GM23248 (cell line): ENCODE measurements at places on chromosomes 6 and 20. TPM values are rescaled to one million over a fixed set of nuclear protein-coding genes. Genes with fewer than 3 reads are reported as not detected.

DNA sequence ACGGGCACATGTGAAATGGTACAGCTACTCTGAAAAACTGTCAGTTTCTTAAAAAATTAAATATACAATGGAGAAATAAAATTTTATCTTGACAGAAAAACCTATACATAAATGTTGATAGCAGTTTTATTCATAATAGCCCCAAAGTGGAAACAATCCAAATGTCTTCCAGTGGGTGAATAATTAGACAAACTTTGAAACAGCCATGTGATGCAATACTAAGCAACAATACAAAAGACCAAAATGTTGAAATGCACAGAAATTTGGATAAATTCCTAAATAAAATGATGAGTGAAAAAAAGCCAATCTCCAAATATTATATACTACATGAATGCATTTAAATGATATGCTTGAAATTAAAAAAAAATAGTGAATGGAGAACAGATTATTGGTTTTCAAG, 523.1 kb downstream of the HTR1B start:
- peak; percentile 45 for DNase-seq

DNA sequence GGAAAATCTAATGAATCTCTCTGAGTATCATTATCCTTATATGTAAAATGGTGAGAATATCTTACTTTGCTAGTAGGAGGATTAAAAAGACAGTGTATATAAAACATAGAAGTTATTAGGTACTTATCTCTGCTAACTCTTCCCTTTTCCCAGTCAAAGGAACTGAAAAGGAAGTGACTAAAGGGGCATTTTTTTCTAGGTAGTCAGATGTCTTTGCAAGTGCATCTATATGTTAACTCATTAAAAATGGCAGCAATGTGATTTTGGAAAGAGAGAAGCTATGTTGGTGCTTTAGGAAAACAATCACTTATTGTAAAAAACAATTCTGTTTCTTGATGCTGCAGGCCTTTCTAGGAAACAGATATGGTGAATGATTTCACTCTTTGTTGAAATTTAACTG, 180.9 kb downstream of the SAMD5 start:
- DNase-seq = no peak

The TFAP2A gene
- polyA plus RNA-seq = 7.2 and 8.4 TPM in 2 replicates

The C20orf204 gene
- 0.09 and 0.14 TPM in 2 replicates for polyA plus RNA-seq

The FOXC1 gene
- 3.3 and 3.5 TPM in 2 replicates for polyA plus RNA-seq

The WFDC5 gene
- polyA plus RNA-seq = not detected in 2 replicates
